T-cell (primary cell): ENCODE measurements at places on chromosomes 4 and X.

DNA sequence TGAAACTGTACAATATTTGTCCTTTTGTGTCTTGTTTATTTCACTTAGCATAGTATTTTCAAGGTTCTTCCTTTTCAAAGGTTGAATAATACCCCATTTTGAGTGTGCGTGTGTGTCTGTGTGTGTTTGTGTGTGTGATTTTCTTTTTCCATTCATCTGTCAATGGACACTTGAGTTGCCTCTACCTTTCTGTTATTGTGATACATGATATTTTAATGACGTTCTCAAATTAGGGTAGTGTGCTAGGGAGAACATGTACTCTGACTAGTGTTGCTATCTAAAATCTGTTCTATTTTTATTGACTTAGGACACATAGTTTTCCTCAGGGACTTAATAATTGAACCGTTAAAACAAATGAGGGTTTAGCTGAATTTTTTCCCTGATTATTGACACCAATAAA lies 9.9 kb downstream of the MMRN1 start:
- no peaks in the 10 kb centered on the region for H3K27me3 ChIP-seq
- no peak overlapping the region for H3K4me3 ChIP-seq
- no peak for DNase-seq
- peaks cover 8% of the 10 kb centered on the region for H3K4me1 ChIP-seq

DNA sequence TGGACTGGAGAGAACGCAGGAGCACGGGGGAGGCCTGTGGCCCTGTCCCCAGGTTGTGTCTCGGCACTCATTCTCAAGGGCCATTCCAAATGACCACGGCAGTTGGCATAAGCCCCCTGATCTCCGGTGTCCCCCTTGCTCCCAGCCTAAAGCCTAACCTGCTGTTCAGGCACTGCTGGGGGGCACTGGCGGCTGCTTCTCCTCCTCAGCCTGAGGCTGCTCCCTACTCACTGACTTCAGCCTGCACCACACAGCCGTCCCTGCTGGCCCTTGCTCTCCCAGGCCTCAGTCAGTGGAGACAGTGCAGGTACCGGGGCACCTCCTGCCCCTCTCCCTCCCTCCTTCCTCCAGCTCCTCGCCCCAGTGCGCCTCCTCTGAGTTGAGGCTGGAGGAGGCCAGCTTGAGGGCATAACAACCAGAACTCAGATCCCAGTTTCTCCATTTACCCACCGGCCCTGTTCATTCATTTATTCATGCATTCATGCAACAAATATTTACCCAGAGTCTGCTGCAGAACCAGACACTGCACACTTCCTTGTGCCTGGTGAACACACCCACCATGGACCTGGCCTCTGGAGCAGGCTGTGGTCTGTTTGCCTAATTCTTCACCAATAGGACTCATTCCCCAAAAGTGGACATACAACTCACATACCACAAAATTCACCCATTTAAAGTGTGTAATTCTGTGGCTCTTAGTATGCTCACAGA lies 65.0 kb downstream of the CPZ start:
- no peaks in the 10 kb centered on the region for H3K4me1 ChIP-seq
- no peak overlapping the region for H3K27ac ChIP-seq

DNA sequence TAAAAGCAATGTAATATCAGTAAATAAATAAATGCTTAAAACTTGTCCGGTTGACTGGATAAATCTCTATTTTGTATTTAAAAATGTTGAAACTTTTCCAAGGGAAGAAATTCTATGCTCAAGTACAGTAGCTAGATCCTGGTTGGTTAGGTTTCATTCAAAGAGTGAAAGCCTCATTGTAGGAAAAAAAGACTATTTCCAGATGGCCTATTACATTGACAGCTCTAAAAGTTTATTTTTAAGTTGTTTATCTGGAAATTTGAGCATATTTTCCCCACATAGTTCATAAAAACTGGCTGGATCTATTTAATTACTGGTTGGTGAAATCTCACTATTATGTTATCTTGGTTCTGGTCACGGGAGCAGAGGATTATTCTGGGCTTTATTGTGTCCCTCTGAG lies 38.0 kb downstream of the FRAS1 start:
- no peak overlapping the region for H3K4me3 ChIP-seq
- no peaks in the 10 kb centered on the region for H3K27me3 ChIP-seq
- no peaks in the 10 kb centered on the region for H3K4me1 ChIP-seq
- DNase-seq: no peak
- no peak overlapping the region for H3K27ac ChIP-seq

DNA sequence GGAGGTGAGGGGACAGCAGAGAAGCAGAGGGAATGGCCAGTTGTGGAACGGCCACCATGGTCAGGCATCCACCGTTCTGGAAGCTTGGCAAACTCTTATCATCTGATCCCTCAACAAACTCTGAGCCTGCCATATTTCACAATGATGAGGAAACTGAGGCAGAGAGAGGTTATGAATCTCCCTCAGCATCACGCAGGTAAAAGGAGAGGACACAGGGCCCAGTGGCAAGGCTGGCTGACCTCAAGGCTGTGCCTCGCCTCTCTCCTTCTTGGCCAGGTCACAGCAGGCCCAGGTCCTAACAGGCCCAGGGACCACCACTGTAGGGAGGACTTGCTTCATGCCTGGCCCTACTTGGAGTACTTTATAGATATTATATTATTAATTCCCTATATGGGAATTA lies 242.8 kb downstream of the EVC2 start:
- H3K4me3 ChIP-seq: no peak overlapping the region
- H3K4me1 ChIP-seq: no peaks in the 10 kb centered on the region

DNA sequence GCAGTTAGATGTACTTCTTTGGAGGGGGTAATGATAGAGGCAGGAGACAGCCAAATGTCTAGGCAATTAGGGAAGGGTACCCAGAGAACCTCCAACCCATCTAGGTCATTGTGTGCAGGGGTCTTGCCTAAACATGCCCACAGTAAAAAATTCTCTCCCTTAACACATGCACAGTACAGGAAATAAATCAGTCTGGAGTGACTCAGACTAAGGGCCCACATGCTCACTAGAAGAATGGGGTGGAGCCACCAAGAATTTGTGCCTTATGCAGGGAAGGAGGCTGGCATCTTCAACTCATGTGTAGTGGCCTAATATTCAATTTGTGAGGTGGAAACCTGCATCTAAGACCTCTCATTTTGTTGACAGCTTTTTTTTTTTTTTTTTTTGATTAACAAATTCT lies 945.3 kb upstream of the GRIA3 start:
- no peak overlapping the region for H3K27ac ChIP-seq
- no peaks in the 10 kb centered on the region for H3K36me3 ChIP-seq
- no peaks in the 10 kb centered on the region for H3K4me1 ChIP-seq
- H3K27me3 ChIP-seq: no peaks in the 10 kb centered on the region

DNA sequence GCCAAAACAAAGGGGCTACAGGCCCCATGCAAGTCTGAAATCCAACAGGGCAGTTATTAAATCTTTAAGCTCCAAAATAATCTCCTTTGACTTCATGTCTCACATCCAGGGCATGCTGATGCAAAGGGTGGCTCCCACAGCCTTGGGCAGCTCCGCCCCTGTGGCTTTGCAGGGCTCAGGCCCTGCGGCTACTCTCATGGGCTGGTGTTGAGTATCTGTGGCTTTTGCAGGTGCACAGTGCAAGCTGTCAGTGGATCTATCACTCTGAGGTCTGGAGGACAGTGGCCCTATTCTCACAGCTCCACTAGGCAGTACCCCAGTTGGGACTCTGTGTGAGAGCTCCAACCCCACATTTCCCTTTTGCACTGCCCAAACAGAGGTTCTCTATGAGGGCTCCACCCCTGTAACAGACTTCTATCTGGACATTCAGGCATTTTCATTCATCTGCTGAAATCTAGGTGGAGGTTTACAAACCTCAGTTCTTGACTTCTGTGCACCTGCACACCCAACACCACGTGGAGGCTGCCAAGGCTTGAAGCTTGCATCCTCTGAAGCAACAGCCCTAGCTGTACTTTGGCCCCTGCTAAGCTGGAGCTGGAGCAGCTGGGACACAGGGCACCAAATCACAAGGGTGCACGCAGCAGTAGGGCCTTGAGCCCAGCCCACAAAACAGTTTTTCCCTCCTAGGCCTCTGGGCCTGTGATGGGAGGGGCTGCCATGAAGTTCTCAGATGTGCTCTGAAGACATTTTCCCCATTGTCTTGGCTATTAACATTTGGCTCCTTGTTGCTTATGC lies 154.8 kb upstream of the PDE5A start:
- H3K27me3 ChIP-seq: no peaks in the 10 kb centered on the region
- H3K4me3 ChIP-seq: no peak overlapping the region
- DNase-seq: no peak
- H3K36me3 ChIP-seq: no peaks in the 10 kb centered on the region
- no peak overlapping the region for H3K27ac ChIP-seq

DNA sequence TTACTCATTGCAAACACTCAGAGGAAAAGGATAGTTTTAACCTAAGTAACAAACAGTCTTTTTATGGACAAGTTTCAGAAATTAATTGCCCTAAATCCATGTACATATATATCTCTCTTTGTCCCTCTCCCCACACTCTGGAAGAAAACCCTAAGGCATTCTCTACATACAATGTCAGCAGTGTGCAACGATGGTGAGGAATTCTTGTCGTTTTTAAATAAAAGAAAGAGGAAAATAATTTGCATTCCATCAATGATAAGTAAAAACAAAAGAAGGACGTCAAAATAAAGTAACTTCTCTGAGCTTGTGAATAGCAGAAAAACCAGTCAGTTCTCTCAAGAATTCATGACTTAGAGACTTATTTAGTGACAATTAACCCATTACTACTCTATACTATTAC lies 550.5 kb upstream of the DIPK2B start:
- H3K27ac ChIP-seq: no peak overlapping the region
- peaks cover 19% of the 10 kb centered on the region for H3K4me1 ChIP-seq
- H3K36me3 ChIP-seq: peaks cover 5% of the 10 kb centered on the region
- H3K27me3 ChIP-seq: no peaks in the 10 kb centered on the region
- H3K4me3 ChIP-seq: no peak overlapping the region
- no peak for DNase-seq

- H3K27me3 ChIP-seq: no peaks in the 10 kb centered on the region
- no peak overlapping the region for H3K27ac ChIP-seq
- no peaks in the 10 kb centered on the region for H3K36me3 ChIP-seq
Observed at GRCh38 chr4:143346206-143346605, 9.5 kb downstream of the GAB1 start.

DNA sequence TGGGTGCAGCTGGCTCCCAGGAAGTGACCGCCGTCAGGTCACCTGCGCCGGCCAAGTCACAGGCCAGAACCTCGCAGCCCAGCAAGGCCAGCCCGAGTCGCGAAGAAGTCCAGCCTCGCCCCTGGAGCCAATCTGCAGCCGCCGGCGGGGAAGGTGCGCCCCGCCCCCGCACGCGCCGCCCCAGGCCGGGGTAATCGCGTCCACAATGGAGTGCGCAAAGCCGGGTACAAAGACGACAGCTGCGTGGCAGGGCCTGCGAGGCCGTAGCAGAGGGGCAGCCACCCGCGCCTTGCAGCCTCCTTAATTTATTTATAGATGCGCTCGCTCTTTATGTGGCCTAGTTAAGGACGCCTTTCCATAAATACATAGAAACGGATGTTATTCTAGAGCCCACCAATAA lies 139.4 kb upstream of the CPEB2 start:
- no peak for DNase-seq
- no peak overlapping the region for H3K27ac ChIP-seq
- H3K4me3 ChIP-seq: no peak overlapping the region
- H3K4me1 ChIP-seq: no peaks in the 10 kb centered on the region
- H3K27me3 ChIP-seq: peaks cover 2% of the 10 kb centered on the region

DNA sequence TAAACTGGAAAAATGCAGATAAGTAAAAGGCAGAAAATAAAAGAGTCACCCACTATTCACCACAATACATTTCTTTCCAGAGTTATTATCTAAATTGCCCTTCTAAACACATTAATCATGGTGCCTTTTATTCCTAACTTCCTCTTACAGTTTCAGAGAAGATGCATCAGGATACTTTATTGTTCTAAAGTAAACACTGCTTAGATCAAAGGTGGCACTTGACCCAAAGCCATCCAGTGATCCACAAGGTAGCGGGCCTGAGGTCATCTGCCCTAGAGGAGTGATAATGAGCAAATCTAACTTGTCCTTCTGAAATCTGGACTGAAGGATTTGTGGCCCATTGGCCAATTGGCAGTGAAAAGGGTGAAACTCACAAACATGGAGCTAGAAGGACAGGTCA lies 12.0 kb upstream of the TMEM154 start:
- no peaks in the 10 kb centered on the region for H3K27me3 ChIP-seq
- H3K4me3 ChIP-seq: no peak overlapping the region
- H3K4me1 ChIP-seq: no peaks in the 10 kb centered on the region
- no peak overlapping the region for H3K27ac ChIP-seq
- no peaks in the 10 kb centered on the region for H3K36me3 ChIP-seq
- no peak for DNase-seq
